ENCODE measurements at places on chromosomes 3 and 15.

GRCh38 chr3:197997936-197998335 lies 37.9 kb downstream of the LMLN start:
- DNase-seq, result no peak

- DNase-seq, result no peak
These were observed 103.2 kb downstream of the DPH6 start for GRCh38 chr15:35442742-35443141.

DNA sequence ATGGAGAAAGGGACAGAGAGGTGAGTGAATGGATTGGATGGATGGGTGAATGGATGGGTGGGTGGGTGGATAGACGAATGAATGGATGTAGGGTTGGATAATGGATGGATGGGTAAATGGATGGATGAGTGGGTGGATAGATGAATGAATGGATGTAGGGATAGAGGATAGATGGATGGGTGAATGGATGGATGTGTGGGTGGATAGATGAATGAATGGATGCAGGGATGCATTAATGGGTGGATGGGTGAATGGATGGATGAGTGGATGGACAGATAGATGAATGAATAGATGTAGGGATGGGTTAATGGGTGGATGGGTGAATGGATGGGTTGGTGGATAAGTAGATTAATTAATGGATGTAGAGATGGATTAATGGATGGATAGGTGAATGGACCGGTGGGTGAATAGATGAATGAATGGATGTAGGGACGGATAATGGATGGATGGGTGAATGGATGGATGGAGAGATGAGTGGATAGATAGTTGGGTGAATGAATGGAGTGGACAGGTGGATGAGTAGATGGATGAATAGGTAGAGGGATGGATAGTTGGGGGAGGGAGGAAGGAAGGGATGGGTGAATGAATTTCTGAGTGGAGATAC lies 28.6 kb downstream of the CACNA2D3 start:
- no peak for DNase-seq

DNA sequence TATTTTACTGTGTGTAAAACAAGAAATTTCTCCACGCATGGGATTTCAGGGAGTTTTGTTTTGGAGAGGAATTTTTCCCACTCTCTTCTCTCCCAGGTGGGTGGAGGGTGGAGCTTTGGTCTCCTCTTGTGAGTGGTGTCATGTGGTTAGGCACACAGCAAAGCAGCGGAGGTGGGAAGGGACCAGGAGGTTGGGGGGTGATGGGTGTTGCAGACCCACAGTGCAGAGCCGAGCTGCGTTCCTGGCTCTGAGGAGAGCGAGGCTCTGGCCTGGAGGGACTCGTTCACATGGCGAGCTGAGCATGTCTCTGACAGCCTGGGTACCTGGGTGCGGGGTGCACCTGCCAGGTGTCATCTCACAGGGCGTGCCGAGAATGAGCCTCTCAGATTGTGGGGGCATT lies 87.8 kb downstream of the RYR3 start:
- DNase-seq, result no peak

- no peak for DNase-seq
These were observed 11.8 kb downstream of the MYO1E start for GRCh38 chr15:59360896-59361295.

- no peak for DNase-seq
These were observed 82.0 kb upstream of the TBL1XR1 start for GRCh38 chr3:177279118-177279815.

GRCh38 chr15:62262305-62262941 lies 97.3 kb upstream of the C2CD4B start:
- no peak for DNase-seq

DNA sequence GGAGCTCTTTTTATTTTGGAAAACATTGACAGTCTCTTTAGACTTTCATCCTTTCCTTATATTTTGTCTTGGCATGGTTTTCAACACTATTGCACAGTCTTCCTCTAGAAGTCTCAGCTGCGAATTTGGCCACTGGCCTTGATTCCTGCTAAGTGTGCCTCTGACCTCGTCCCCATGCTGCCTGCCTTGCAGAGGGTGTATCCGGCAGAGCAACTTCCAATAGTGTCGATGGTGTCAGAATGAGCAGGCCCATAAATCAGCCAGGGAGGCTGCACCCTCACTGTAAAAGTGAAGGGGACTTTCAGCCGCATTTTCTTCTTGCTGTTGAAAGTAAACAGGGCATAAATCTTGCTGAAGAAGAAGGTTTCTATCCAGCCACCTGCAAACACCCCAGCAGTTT lies 336.7 kb upstream of the TRIM42 start:
- no peak for DNase-seq

DNA sequence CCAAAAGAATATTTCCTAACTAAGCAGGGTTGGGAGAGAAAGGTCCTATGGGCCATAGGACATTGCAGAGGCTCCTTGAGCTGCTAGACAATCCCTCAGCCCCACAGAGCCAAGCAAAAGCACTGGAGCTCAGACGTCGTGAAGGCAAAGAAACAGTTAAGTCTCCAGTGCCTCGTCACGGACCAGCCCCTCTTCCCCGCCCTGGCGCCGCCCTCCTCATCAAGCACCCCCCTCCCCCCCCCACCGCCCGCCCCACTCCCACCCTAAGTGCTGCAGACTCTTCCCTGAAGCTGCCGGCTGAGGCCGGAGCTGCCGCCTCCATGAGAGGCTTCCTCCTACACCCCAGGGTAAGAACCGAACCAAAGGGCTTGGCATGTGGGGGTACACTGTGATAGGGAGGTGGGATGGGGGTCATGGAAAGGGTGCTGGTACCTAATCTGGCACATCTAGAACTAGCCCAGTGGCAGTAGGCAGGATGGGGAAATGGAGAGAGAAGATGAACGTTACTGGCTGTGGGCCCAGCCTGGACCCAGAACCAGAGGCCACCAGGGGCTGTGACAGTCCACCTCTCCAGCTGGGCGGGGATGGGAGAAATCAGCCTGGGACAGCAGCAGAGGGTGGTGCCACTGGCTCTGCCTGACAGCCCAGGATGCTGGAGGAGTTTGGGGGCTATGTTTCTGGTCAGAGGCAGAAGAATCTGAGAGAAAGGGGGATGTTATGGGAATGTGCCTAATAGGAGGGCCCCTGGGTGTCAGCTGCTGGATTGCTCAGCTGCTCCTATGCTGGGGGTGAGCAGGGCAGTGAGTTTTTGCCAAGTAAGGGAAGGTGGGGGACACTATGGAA lies at the start of gene MAP1A:
Gene MAP1A (plus strand): TSS at position 255 of the 843 bp plus-strand sequence. CDS start 3,866 bp downstream, outside the sequence.
- no peak for DNase-seq

DNA sequence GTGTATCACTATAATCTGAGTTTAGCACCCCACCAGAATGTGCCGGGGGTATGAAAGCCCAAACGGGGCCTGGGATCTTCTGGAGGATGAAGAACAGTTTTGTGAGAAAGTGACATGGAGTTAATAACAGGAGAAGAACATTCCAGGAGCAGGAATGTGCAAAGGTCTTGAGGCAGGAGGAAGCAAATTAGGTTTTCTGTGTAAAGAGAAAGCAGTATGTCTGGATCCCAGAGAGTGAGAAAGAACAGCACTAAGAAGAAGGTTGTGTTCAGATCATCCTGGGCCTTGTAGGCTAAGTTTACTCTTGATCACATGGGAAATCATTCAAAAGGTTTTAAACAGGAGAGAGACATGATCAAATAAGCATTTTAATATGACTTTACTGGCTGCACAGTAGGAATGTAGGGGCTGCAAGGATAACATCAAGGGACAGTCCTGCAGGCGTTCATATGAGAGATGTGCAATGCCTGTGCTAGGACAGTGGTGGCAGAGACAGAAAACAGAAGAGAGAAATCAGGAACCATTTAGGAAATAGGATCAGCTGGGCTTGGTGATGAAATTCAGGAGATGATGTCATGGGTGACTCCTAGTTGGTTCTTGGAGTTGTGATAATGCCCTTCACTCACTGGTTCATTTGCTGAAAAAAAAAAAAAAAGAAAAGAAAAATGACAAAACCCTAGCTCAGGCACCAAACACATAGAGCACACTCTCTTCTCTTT lies 113.5 kb downstream of the TNIK start:
- DNase-seq, result no peak

GRCh38 chr3:101163554-101163953 lies 156.8 kb downstream of the IMPG2 start:
- no peak for DNase-seq

GRCh38 chr3:130748467-130748861 lies 1.8 kb upstream of the PIK3R4 start:
- no peak for DNase-seq

DNA sequence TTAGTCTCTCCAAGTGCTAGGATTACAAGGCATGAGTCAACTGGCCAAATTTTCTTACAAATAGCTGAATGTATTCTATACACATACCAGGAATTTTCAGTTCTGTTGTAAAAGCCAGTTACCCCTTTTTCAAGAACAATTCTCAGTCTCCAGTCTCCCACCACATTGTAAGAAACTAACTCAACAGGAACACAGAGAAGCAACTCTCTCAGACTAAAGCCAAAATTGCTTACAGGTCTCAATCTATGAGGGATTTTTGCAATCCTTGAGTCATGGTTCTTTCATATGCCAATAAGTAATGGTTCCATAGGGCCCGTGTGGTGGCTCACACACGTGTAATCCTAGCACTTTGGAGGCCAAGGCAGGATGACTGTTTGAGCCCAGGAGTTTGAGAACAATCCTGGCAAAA lies 8.5 kb downstream of the IP6K2 start:
- DNase-seq, result no peak

GRCh38 chr3:193885832-193886231 lies 250.1 kb upstream of the HES1 start:
- DNase-seq, result no peak

DNA sequence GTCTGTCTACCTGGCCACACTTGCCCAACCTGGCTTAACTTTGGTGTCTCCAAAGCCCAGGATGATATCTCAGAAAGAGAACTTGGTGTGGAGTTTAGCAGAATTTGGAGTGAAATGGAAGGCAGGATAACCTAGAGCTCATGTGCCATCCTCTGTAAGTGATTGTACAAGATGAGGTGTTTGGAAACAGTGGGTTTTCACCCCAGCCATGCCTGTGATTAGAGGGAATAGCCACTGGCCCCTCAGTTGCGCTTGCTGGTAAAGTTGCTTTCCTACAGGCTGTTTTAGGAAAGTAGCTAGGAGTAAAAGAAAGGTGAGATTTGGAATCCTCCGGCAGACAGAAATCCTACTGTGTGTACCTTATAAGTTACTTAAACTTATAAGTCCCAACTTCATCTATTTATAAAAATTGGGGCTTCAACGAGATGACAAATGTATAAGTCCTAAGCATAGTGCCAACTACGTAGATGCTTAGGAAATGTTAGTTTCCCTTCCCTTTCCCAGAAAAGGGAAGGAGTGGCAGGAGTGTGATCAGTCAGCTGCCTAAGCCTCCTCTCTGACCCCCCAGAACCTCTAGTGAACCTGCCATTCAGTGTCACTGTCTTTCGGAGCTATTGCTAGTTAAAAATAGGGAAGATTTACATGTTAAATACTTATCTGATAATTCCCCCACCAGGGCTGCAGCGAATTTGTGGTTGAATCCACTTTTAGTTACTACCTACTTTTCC lies 13.4 kb upstream of the BMF start:
- DNase-seq, result no peak

GRCh38 chr3:195460091-195460713 lies 17.4 kb upstream of the ACAP2 start:
- DNase-seq, result no peak

DNA sequence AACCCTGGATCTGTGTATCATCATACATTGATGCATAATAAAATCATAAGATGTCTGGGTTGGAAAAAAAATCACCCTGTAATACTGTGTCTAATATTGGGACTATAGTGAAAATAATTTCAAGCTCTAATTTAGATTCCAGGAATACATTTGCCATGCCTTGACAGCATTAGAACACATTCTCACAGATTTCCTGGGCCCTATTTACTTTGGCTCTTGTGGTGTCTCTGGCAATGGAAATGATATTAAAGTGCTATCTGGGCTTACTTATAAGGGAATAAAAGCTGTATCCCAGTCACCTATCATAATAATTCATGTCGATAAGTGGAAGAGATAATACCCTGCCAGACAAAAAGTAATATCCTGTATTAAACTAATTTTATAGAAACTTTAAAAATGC lies 472.0 kb downstream of the ZPLD1 start:
- DNase-seq, result no peak

DNA sequence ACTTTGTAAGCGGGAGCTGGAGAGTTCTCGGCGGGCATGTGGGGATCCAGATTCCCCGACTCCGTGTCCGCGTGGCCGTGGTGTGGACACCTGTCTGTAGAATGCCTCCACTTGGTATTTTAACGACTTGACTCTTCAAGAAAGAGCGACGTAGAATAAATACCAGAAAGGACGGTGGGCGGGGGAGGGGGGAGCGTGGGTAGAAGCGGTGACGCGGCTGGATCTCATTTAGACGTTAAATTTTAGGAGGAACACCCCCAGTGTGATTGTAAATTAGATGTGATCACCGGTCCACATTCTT lies 620 bp upstream of the PYGO1 start:
- no peak for DNase-seq

GRCh38 chr15:76976572-76977270 lies 18.2 kb upstream of the PSTPIP1 start:
- DNase-seq, result no peak

GRCh38 chr15:59396211-59396610 lies 23.5 kb upstream of the MYO1E start:
- no peak for DNase-seq

DNA sequence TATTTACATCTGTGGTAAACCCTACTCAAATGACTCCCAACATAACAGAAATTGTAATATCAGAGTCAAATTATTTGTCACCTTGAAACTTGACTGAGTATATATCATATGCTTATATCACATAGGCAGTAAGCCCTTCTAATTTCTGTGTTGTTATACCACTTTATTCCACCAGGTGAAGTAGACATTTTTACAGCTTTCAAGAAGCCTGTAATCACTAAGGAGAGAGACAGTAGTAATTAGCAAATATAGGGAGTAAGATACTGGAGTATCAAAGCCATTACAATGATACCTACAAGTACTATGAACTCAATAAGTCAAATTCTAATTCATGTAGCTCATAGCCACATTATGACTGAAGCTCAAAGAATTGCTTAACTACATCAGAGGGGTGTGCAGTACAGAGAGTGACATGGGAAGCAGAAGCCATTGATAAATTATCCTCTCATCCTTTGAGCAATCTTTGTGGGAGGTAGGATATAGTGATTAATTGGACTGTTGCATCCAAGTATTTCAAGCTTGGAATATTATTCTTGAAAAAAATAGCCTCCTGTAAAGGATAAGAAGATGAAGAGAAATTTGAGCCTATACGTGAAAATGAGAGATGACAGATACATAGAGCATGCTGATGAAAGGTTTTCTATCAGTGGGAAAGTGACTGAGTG lies 1005.9 kb downstream of the ZPLD1 start:
- no peak for DNase-seq

- DNase-seq, result no peak
These were observed 7.4 kb downstream of the RASGRF1 start for GRCh38 chr15:79083154-79083553.

- no peak for DNase-seq
These were observed 15.1 kb upstream of the CCR2 start for GRCh38 chr3:46338840-46339239.

DNA sequence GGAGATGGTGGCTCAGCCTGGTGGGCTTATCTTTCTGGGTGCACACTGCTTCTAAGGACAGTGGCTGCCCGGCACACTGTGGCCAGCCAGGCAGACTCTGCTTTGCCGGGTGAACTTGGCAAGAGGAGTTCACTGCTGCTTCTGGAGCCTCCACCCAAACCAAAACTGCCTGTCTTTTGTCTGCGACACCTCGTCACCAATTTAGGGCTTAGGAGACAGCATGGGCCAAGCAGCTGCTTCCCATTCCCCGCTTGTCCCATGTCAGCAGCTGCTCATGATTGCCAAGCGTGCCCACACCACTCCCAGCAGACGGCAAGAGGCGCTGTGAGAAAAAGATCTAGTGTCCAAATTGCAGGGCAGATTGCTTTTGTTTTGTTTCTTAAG lies 57.3 kb downstream of the LSM3 start:
- DNase-seq, result no peak
